Stimulated activated CD8-positive, alpha-beta memory T cell treated with anti-CD3 and anti-CD28 coated beads, Interleukin-7, amount 100 ng/mL, for 1 hour (primary cell): ENCODE measurements at places on chromosomes 12 and 14.

- no peak for DNase-seq
Observed at GRCh38 chr14:43116341-43116740, 1390.7 kb downstream of the FSCB start.

GRCh38 chr14:30790827-30791226, 83.5 kb upstream of the COCH start:
- DNase-seq: no peak

DNA sequence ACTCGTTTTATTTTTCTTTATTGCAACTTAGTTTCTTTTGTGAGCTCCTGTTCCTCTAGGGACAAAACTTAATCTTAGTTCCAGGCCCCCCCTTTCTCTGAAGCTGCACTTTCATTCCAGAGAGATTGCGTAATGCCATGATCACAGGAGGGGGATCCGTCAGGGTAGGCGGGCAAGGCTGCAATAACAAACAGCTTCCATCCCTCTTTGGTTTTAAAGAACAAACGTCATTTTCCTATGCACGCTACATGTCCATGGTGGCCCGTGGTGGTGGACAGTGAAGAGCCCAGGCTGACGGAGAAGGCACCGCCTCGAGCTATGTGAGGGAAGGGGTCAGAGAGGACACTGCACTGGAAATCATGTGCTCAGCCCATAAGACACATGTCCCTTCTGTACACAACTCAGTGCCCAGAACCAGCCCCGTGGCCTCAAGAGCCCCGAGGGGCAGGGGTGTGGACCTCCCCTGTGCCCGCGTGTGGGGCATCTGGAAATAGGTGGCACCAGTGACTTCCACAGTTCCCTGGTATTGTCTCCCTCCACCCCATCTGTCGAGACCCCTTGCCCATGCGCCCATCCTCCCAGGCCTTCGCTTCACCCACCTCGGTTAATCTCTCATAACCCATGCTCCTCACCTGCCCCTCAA, 161.4 kb downstream of the ADGRD1 start:
- DNase-seq: no peak

- DNase-seq: no peak
Observed at GRCh38 chr12:13961971-13962370, 19.4 kb downstream of the GRIN2B start.

DNA sequence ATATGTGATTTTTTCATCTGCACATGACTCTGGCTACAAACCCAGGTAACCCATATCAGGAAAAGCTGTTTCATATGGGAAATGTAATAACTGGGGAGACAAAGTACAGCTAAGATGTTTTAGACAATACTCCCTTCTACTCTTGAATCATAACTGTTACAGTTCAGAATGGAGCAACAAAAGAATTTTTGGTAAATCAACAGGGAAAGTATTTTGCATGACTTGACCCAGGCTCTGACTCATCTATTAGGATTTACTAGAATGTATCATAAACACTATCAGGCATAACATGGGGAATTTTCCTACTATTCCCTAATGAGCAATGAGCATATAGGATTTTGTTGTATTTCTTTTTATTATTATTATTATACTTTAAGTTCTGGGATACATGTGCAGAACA, 553.0 kb downstream of the SLC16A7 start:
- DNase-seq: no peak

- no peak for DNase-seq
Observed at GRCh38 chr14:104694475-104694950, 5.1 kb downstream of the INF2 start.

DNA sequence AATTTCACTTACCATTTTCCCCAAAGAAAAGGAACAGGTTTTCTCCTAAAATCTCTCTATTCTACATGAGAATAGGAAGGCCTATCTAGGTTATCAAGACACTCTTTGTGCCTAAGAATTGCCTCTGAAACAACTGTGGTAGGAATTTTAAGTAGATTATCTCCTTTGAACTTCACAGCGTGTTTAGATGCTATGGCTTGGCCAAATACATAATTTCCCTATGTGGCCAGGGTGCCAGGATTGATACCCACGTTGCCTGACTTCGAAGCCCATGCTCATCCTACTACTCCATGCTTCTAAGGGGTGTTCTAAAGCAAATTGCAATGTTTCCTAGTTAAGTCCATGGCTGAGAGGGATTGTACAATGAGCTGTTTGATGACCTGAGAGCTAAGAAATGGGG, 241.5 kb upstream of the FBXO33 start:
- no peak for DNase-seq

DNA sequence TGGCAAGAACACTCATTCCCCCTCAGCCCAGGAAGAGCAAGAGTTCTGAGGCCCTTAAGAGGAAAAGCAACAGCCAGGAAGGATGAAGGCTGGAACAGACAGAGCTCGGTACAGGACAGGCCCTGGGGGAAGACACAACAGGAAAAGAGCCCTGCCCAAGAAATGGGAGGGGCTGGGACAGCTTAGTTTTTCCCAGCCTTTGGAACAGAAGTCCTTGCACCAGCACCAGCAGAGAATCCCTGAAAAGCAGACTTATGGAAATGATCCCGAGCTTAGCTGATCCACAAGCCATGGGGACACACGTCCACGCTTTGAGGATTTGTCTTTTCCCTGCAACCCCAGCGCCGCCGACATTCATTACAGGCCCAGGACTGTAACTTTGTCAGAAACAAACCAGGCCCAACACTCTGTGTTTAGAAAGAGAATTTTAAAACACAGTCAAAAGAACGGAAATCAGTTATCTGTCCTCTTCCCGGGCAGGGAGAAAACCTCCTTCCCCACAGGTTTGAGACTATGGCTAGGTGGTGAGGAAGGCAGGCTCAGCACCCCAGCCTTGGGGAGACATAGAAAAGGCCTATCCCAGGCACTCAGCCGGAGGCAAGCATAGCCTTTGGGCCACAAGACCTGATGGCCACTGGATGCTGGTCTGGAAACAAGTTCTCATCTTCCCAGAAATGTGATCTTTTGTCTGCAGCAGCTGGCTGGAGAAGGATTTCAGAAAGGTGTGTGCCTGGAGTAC, 4.0 kb upstream of the AVIL start:
- DNase-seq: no peak

DNA sequence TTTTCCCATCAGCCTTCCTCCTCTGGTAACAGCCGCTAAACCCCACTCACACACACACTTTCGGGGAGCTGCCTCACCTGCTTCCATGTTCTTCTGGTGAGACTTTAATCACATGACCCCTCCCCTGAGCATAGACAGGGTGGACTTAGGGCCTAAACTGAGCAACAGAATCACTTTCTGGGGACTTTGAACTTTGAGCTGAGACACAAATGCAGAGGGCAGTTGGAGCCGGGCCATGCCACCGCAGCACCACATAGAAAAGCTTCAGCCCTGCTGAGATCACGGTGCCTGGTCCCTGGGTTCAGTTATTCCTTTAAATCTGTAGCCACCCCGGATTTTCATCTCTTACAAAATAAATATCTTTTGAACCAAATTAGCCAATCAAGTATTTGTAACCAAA, 18.4 kb upstream of the MAP3K9 start:
- DNase-seq: no peak
